ENCODE measurements at places on chromosomes 16 and 17.
A peak's percentile ranks its signal among the peaks of the same experiment; 100 is the strongest.

- DNase-seq, result no peak
Measured at GRCh38 chr16:79045191-79045590, 555.3 kb downstream of the MAF start.

DNA sequence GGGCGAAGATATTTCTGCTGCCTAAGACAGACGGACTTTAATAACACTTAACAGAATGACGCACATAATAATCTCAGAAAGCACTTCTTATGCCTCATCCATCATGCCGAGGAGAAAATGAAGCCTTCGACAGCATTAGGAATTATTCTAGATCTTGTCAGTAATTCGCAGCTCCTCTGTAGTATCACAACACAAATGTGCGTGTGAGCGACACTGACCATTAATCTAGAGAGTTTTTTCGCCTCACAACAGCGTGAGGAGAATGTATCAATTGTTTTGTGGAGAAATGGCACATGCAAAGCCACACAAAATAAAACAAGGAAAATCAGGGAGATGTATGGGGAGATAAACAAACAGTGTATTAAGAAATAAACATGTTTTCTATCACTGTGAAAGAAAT lies 410.2 kb upstream of the PSMD7 start:
- DNase-seq, result no peak

GRCh38 chr16:57475711-57476339 lies 10.5 kb downstream of the DOK4 start:
- peak; percentile 46 for DNase-seq

GRCh38 chr16:72240466-72240865 lies 68.5 kb upstream of the PMFBP1 start:
- no peak for DNase-seq

DNA sequence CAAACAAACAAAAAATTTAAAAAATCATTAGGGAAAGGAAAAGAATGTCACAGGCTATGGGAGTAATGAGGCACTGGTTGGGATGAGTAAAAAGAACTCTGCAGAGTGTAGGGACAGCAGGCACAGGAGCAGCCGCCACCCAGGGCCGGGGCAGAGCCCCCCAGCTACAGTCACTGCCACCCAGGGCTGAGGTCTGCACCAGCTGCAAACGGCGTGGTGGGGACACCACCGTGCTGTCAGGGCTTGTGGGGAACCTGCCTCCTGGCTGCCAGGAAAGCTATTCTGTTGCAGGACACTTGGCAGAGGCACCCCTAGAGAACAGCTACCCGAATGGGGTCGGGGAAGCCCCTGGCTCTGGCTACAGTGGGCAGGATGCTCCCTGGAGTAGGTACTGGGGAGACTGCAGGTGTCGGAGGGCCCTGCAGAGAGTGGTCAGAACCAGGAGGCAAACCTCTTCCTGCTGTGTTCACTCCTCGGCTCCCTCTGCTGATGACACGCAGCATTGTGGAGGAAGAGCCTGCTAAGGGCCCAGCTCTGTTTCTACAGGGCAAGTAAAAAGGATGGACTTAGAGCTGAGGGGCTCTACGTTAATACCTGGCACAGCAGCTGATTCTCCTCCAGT lies 32.3 kb upstream of the CAPN15 start:
- no peak for DNase-seq

DNA sequence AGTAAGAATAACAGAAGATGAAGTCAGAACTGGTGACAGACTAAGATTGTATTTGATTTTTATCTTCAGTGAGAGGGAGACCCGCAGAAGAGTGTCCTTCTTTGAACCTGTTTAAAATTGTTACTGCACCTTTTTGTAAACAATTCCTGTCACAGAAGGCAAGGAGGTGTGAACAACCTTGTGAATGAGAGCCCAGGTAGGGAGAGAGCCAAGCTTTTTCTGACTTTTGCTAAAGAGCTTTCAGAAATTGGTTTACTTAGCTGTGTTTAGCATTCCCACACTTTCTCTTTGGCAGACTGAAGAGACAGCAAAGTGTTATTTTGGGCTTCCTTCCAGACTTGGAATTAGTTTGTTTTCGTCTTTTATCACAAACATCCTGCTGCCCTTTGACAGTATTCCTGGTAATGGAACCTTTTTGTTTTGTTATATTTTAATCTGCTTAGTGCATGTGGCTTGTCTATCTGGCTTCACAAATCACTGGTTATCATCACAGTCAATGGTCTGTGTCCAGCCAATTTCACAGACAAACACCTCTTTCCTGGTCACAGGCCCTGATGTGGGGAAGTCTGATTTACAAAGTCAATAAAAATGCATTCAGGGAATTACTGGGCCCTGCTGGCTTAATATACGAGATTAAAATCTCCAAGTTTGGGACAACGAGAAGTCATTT lies 85.7 kb upstream of the HS3ST2 start:
- DNase-seq, result no peak

- DNase-seq, result no peak
Measured at GRCh38 chr16:89574681-89575246, 794 bp upstream of the CPNE7 start.

DNA sequence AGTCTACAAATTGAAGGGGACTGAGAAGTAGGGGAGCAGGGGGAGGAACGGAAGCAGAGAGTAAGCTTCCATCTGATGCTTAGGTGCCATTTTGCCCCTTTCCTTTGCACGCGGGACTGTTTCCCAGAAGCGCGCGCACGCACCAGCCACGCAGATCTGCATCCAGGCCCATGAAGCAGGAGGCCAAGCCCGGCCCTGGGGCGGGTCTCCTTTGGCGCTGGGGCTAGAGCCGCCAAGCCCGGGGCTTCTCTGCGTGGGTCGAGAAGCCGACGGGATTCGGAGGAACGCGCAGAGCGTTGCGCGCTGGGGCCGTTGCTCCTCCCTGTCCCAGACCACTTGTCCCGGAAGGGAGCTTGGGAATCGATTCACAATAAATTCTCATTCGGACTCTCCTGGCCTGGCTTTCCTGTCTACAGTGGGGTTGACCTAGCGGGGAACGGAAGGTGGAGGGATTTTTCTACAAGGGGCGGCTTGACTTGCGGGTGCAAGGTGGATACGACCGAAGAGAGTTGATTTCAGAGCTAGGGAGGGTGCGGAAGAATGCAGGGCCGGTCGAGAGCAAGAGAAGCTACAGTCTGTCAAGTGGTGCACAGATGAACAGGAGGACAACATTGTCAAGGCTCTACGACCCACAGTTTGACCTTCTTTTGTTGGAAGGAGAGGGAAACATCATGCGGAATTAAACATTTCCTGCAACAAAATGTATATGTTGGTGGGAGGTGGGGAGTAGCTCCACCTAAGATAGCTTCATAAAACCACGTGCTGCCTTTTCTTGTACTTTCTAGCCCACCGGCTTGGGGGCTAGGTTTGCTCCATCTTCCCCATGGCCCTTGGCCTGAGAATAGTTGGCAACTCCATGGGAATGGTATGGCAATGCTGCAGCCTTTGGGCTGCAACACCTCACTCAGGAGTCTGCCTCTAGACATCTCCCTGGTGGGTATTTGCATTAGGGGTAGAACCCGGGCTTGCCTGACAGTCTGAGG lies 4.5 kb downstream of the HOXB9 start:
- no peak for DNase-seq

DNA sequence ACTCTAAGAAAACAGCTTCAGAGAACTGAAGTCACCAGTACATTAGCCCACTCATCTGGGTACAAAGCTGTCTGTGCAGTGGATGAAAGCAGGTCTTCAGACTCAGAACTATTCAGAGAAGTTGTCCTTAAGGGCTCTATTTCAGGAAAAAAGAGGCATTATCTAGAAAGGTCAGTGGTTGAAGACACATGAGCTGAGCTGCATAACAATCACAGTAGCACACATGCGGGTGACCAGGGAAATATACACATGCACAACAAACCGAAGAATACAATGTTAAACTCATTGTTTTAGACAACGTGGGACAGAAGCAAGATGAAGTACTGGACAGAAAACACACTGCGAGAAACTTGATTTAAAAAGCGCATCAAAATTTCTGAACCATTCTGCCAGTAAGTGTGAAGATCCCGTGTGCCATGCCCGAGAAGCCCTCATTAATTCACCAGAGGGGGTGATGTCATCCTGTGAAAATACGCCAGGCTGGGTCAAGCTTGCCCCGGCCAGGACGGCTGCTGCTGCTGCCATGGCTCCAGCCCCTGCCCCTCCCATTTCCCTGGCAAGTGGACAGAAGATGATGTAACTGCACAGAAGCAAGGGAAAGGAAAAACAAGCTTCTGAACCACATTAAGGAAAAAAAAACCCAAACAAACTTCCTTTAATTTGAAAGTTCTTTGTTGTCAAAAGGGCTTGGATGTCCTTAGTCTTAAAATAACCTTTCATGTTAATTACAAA lies 10.1 kb downstream of the DYNC1LI2 start:
- DNase-seq, result peak; percentile 90

GRCh38 chr16:87229230-87230188 lies 87.7 kb downstream of the C16orf95 start:
- peak; percentile 28 for DNase-seq

DNA sequence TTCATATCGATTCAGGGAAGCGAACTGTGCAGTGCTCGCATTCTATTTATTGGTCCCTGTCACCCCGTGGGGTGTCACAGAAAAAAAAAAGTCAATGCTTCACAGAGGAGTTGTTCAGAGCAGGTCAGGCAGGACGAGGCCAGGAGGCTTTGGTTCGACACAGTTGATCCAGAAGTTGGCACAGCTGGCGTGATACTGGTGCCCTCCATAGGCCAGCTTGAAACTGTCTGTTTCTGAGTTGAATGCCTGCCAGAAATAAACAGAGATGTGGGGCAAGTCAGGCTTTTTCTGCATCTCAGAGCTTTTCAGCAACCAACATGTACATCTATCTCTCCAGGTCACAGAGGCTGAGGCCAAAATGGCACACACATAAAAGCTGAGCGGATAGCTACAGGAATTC lies 29.1 kb downstream of the DUSP14 start:
- DNase-seq, result no peak

Data from left hindlimb (tissue), 1 donor.